ENCODE measurements at places on chromosomes 4 and X.

- DNase-seq = no peak
These were observed 770.1 kb upstream of the GALNTL6 start for GRCh38 chr4:171042989-171043524.

GRCh38 chr4:70277121-70277520 lies 34.7 kb downstream of the CSN3 start:
- no peak for DNase-seq

- no peak for DNase-seq
These were observed 50.7 kb downstream of the CLDN34 start for GRCh38 chrX:10017872-10018271.

DNA sequence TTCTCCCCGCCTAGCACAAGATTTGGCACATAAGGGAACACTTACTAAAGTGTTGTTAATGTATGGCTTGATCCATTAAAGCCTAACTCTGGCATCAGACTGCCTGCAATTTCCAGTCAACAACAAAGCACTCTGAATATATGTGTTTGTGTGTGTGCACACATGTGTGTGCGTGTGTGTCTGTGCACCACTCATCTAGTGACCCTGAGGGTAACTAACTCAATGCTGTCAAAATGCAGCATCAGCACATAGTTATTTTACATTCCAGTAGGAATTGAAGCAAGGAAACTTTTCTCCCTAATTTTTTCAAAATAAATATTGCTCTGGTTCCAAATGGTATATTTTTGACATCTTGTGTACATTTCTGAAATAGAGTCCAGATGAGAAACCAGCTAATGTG lies 94.4 kb downstream of the SHROOM4 start:
- DNase-seq = no peak

DNA sequence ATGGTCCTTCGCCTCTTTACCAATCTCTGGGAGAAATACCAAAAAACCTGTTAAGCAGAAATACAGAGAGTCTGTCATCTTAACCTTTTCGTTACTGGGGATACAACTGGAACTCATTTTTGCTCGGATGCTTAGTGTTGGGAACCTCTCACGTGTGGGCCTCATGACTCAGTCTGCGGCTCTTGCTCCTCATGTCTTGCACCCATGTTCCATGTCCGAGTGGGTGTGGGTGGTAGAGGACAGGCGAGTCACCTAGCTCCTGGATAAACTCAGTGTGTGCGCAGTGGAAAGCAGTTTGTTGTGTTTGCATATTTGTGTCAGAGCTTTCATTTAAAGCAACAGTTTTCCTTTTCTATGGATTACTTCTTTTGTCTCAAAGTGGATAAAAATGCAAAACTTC lies 70.6 kb downstream of the TNIP2 start:
- DNase-seq = no peak

DNA sequence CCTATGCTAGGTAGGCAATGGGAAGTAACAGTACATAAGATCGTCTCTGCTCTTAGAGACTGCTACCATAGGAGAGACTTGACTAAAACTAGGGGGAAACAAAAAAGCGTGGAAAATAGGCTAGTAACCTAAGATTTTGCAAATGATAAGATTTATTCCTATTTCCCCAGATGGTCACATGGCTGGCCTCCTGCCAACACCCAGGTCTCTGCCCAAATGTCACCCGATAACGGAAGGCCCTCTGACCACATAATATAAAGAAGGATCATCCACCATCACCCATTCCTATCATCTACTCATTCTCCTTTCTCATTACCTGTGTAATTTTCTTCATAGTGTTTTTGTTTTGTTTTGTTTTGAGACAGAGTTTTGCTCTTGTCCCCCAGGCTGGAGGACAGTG lies 4.7 kb downstream of the LAMP2 start:
- no peak for DNase-seq

GRCh38 chrX:96713303-96713702 lies 28.7 kb downstream of the DIAPH2 start:
- DNase-seq = no peak

DNA sequence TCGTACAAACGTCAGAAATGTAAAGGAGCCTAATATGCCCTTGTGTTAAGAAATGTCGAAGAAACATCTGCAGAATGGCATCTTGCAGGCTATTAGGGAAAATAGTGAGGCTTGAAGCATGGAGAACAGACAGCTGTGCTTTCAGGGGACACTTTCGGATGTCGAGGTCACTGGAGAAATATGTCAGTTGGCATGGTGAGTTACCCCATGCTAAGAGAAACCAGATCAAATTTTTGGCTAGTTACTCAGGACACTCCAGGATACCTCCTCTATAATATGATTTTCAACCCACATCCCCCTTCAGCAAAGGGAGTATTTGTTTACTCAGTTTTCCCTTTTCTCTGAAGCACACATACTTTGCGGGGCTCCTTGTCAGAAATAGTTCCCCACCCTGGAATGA lies 171.4 kb downstream of the GPC3 start:
- no peak for DNase-seq

GRCh38 chr4:5156682-5157081 lies 105.4 kb downstream of the STK32B start:
- DNase-seq = no peak
